ENCODE measurements at places on chromosomes 13 and 19. TPM values are rescaled to one million over a fixed set of nuclear protein-coding genes. Genes with fewer than 3 reads are reported as not detected.

Gene FFAR2
- total RNA-seq: not detected

Gene PINLYP
- 3.8 TPM for total RNA-seq

Gene KLK11
- not detected for total RNA-seq

Gene ZNF699
- total RNA-seq: 12.4 TPM

Gene HS6ST3
- total RNA-seq: not detected

Gene CTXN1
- total RNA-seq: 1.3 TPM

Gene U2AF2
- total RNA-seq: 65.0 TPM

Gene PSG4
- total RNA-seq: 2.7 TPM

Gene COPE
- total RNA-seq: 148 TPM

Gene PLIN4
- 0.11 TPM for total RNA-seq

Gene NKPD1
- not detected for total RNA-seq

Gene LIM2
- total RNA-seq: not detected

Gene DENND1C
- total RNA-seq: not detected

Gene ZIC2
- not detected for total RNA-seq
